ENCODE measurements at places on chromosomes 7 and 10.

GRCh38 chr7:137951700-137952425 is 50.0 kb downstream of the CREB3L2 start:
- DNase-seq, result no peak

- no peak for DNase-seq
Measured at GRCh38 chr10:72034761-72035160, 53.6 kb downstream of the SPOCK2 start.

DNA sequence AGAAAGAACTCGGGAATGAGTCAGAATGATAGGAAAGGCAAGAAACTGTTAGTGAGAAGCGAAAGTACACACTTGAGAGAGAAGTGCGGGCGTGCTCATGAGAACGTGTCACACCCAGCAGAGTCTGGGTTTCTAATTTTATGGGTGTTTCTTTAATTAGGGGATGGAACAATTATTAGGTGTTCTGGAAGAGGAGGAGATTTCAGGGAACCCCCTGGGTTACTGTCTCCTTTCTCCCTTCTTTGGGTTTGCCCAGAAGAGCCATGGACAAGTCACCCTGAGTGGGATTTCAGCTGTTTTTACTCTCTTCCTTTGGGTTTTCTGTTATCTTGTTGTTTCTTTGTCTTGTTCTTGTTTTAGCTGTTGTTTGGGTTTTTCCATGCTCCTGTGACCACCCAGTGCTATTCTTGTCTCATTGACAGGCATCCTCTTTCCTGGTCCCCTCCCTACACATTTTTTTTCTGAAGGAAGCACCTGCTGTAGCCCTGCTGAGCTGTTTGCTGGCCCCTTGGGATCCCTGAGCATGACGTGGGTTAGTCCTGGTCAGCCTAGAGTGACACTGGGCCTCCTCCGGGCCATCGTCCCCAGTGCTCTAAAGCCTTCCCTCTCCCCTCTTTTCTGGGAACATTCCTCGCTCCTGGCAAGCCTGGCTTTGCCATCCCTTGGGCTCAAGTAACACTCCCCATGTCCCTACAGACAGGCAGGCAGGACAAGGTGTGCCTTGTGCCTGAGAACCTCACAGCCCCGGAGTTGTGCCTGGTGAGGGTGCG is 3.5 kb downstream of the SH2D4B start:
- DNase-seq, result no peak

DNA sequence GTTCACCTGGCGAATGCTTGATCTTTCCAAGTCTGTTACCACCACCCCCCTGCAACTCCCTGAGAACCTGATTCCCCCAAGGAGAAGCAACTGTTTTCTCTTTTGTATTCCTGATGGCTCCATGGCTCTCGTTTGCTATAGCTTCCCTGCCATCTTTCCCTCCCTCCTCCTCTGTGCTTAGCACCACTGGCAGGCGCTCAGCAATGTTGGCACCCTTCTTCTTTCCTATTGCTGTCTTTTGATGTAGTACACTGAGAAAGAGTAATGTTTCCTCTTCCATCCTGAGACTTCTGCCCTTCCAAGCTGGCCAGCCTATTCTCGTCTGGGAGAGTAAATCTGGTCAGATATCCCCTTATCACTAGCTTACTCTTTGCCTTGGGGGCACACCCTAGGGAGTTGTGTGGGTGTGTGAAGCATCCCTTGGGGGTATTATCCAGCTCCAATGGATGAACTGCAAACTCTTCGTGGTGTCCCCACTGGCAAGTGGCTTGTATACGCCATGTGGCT is 74.0 kb downstream of the BMPER start:
- DNase-seq, result no peak

DNA sequence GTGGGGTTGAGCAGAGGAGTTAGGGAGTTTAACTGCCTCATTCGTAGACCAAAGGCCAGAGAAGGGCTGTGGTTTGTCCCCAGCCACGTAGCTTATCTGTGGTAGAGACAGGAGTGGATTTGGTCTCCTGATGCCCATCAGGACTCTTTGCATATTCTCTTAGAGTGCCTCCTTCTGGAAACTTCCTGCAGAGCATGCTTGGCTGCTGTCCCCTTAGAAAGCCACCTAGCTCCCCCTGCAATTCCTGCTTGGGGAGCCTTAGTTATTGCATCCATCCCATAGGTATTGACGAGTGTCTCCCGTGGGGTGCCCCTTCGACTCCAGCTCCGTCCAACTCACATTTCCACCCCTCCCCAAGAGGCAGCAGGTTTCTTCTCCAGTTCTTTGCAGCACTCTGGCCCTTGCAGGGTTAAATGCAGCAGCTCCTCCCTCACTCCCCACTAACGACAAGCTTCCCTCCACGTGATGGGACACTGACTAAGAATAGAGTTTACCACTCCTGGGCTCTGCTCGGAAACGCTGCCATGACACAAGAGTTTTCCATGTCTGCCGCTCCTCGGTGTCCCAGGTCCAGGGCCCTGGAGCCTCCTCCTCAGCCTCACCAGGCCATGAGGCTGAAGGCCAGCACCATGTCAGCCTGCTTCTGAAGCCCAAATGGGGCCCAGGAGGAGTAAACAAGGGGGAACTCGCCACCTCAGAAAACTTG is 147.8 kb upstream of the UNC5B start:
- DNase-seq, result no peak

- no peak for DNase-seq
Measured at GRCh38 chr7:122790132-122790531, 87.4 kb upstream of the RNF148 start.

GRCh38 chr10:5557799-5558771 is 33.3 kb downstream of the CALML3 start:
- DNase-seq, result no peak

DNA sequence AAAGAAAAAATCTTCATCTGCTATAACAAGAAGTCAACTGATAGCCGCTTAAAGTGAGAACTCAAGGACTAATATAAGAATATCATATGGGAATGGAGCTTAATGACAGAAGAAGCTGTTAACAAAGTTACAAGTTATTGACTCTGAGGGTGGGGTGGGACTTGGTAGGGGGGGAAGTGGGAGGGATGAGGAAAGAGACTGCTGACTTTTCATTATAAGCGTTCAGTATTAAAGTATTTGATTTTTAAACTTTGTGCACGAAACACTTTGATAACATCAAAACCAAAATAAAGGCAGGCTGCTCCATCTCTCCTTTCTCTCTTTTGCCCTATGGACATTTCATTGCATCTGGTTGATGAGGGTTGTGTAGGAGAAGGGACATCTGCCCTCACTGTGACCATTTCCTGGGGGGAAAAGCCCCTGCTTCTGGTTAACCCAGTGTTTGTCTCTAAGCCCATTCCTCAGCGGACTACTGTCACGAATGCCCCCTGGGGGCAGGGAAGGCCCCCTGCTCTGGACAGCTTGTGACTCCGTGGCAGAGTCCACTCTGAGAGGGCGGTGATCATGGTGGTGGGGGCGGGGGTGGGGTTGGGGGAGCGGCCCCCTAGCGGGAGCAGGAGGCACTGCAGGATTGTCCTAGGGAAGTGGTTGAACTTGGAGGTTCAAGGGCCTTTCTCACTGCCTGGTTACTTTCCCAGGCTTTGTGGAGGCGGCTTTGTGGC is 17.4 kb downstream of the SLC13A4 start:
- no peak for DNase-seq

- DNase-seq, result no peak
Measured at GRCh38 chr7:144391014-144391413, 12.5 kb downstream of the NOBOX start.
